T-helper 17 cell (primary cell): ENCODE measurements at places on chromosomes 3 and 15. TPM values are rescaled to one million over a fixed set of nuclear protein-coding genes. Genes with fewer than 3 reads are reported as not detected.

DNA sequence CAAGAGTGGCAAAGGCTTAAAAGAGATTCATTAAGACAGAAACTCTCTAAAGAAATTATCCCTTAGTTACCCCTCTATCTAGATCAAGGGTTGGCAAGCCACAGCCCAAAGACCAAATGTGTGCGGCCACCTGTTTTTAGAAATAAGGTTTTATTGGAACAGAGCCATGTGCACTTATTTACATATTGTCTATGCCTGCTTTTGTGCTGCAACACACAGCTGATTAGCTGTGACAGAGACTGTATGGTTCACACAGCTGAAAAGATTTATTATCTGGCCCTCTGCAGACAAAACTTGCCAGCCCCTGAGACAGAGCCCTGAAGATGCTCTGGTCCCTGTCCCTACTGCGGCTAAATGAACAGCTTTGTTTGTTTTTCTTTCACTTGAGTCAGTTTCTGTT is 88.1 kb downstream of the ADAMTS9 start:
- DNase-seq = no peak

DNA sequence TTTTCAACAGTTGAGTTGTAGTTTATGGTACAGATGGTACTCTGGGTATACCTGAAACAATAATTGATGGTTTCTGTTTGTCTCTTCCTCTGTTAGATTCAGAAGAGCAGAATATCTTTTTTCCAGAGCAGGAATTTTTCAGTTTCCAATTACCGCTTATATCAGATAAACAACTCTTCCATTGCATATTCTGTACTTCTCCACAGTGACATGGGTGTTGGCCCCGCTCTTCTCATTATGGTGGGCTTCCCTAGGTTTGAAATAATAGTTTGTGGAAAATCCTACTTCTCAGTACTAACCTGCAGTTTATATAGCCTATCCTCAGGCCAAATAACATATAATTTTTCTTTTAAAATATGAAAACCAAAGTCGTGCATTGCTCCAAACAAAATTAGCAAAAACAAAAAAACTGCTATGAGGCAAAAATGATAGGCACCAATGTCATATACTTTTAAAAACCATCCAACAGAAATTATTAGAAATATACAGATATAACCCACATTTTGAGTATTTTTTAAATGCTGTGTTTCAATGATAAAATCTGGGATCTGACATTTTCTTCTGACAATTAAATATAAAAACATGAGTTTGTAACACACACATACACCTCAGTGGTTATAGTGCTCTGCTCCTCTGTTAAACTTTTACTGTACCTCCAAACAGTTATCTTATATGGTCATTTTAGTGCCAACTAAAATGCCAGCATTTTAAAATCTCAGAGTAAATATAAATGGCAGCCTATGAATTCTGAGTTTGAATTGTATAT is 56.8 kb downstream of the CMSS1 start:
- no peak for DNase-seq

- DNase-seq = no peak
These were observed 672 bp downstream of the NEDD4 start for GRCh38 chr15:55992769-55993110.

- DNase-seq = no peak
These were observed 12.3 kb upstream of the ULK4 start for GRCh38 chr3:41974223-41974622.

DNA sequence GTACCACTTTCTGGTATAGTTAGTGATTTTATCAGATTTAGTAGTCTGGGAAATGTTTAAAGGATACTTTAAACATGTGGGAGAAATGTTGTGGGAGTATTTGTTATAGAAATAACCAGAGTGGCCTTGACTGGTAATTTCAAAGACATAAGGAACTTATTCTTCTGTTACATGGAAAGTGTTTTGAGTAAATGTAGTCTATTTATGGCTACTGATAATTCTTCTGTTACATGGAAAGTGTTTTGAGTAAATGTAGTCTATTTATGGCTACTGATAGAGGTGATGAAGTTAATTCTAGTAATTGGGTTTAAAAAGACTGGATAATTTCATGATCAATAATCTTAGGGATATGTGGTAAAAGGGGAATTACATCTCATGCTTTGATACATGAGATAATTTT is 17.7 kb downstream of the REC114 start:
- DNase-seq = no peak

Gene SLC30A4
- 2.4 TPM for total RNA-seq

GRCh38 chr3:150303768-150304167 is 104.3 kb upstream of the TSC22D2 start:
- DNase-seq = no peak

DNA sequence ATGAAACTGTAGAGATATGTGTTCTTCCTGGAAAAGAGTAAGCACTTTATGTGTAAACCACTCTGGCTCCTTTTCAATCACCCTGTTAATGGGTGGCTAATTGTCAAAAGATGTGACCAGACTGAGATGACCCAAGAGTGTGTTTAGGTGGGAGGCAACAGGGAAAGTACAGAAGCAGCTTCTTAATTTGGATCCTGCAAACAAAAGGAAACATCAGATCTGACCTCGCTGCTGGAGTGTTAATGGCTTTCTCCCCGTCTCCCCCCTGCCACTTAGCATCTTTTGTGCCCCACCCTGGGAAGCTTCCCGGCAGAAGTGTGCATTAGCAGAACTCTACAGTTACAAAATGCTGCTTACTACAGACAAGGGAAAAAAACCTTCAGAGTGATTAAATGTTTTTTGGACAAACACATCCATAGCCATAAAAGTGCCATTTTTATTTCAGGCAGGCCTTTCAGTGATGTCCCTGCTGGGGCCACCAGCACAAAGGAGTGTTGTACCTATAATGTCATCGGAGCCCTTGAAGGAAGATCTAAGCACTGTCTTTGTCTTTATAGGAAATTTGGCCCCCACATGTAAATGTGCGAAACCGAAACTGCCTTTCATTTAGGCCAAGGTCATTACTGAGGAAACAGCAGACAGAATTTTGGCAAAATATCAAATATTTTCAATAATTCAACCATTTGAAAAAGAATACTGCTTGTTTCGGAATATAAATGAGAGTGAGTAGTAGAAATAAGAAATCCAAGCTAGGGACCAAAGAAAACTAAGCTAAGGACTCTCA is 311.0 kb downstream of the WDR72 start:
- DNase-seq = no peak

Gene EPHB3
- 0.35 TPM for total RNA-seq

DNA sequence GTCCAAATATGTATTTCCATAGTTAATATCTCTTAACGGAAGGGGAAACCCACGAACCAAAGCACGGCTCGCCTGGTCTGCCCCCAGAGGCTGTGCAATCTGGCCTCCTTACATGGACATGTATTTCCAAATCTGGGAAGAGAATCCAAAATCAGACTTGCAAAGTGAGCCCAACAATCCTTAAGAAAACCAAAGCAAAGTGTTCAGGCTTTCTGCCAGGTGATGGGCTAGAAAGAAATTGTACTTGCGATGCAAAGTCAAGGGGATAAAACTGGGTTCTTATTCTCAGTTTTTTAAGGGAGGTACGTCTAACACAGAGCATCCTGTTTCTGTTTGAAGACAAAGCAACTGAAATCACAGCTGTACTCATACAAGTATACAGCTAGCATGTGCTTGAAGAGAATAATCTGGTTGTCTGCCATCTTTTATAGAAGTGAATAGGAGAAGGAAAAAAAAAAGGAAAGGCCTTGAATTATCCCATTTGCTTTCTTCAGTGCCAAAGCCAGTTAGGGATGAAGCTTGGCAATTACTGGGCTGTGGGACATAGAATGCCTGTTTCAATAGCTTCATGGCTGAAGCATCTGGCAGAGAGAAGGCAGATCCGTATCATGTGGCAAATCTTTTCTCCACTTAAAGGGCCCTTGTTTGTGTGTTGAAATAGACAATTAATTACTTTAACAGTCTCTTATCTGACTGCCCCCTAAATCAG is 48.4 kb downstream of the LRIG1 start:
- no peak for DNase-seq

Gene A4GNT
- total RNA-seq = not detected

DNA sequence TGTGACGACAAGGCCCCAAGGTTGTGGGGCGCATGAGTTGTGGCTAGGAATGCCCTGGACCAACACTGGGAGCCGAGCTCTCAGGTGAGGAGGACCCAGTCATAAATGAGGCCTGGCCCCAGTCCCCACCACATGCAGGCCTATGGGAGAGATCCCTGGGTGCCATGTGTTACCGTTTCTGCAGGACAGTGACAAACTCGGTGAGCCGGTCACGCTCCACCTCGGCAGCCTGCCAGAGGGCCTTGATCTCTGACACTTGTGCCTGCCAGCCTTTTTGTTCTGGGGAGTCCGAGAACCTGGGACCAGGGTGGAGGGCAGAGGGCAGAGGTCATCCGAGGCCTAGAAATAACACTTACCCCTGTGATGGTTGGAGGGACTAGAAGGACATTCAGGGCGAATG is 27.7 kb upstream of the HHATL start:
- no peak for DNase-seq

Gene BFSP2
- 1.2 TPM for total RNA-seq

Gene OPA1
- 49.3 TPM for total RNA-seq

GRCh38 chr3:172142051-172142863 is 102.9 kb downstream of the FNDC3B start:
- no peak for DNase-seq

Gene OIP5
- not detected for total RNA-seq

Gene ITIH1
- total RNA-seq = not detected

DNA sequence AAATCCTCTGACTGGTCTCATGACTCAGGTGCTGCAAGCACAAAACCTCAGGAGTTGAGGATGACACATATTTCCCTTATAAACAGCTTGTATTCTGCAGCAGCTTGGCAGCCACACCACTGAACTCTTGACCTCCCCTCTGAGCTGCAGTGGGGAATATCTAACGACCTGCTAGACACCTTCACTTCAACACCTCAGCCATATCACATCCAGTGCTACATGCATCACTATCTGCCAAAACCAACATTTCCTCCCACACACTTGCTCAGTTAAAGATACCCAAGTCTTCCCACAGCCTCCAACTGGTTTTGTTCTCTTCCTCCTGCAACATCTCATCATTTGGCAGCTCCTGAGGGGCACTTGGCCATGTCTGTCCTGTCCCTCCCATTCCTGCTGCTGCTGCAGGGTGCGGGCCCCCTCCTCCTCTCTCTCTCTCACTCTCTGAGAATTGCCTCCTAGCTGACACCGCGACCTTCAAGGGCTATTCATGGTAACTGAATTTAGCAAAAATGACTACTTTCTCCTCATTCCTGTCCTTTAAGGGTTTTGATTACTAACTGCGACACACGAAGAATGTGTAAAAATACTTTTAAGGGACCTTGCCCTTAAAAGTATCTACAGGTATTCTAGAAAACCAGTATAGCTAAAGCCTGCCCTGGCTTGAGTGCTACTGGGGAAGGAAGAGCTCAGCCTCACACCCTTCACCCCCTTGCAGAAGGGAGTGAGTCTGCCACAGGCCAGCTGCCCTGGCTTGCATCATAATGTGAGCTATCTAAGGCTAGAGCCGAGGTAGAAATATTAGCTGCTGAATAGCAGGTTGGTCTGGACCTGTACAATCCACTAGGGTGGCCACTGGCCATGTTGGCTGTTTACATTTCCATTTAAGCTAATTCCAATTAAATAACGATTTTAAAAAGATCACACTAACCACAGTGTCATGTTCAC is 5.0 kb upstream of the CCR9 start:
- DNase-seq = no peak

Gene TLR9
- not detected for total RNA-seq

Gene ALDH1L1
- total RNA-seq = not detected

Gene GPR156
- 0.50 TPM for total RNA-seq

DNA sequence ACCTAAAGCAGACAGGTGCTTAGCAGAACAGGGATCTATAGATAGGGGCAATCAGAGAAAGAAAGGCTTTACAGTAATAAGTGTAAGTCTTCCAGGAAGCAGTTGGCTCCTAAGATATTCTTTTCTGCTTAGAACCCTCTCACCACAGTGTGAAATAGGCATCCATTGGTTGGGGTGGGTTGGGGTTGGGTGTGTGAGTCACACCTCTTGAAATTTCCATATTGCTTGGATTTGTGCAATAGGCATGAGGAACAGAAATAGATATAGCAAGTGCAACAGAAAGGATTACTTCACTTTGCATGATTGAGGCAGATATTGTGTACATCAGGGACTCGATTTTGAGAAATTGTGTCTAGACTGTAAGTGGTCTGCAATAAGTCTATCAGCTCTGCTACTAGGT is 200.1 kb upstream of the GAP43 start:
- no peak for DNase-seq
